ENCODE measurements at places on chromosomes 5 and 9.
A peak's percentile ranks its signal among the peaks of the same experiment; 100 is the strongest.

GRCh38 chr9:90523958-90524357, 118.7 kb downstream of the DIRAS2 start:
- no peak for DNase-seq

- no peak for DNase-seq
Measured at GRCh38 chr9:128729766-128730517, 6.0 kb upstream of the ZDHHC12 start.

DNA sequence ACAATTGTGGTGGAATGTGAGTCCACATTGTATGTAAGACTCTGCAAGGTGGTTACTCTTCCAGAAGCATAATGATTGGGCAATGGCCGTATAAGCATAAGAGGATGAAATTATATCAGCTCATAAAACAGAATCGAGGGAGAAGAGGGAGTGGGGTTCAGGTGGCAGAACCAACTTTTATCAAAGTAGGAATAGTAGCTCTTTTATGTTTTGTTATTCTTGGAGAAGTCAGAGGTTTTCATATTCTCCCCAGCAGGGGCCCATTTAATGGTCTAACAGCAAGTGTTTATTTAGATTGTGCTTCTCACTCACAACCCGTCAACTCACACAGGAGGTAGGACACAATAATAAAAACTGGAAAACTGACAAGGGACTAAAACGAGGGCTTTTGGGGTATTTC, 291.3 kb upstream of the CD180 start:
- no peak for DNase-seq

- no peak for DNase-seq
Measured at GRCh38 chr5:135671052-135671705, 92.4 kb upstream of the CXCL14 start.

GRCh38 chr5:60493372-60493771, 206.6 kb downstream of the DEPDC1B start:
- DNase-seq: no peak

GRCh38 chr9:34379334-34380033, 2.8 kb upstream of the MYORG start:
- DNase-seq: peak; percentile 77

DNA sequence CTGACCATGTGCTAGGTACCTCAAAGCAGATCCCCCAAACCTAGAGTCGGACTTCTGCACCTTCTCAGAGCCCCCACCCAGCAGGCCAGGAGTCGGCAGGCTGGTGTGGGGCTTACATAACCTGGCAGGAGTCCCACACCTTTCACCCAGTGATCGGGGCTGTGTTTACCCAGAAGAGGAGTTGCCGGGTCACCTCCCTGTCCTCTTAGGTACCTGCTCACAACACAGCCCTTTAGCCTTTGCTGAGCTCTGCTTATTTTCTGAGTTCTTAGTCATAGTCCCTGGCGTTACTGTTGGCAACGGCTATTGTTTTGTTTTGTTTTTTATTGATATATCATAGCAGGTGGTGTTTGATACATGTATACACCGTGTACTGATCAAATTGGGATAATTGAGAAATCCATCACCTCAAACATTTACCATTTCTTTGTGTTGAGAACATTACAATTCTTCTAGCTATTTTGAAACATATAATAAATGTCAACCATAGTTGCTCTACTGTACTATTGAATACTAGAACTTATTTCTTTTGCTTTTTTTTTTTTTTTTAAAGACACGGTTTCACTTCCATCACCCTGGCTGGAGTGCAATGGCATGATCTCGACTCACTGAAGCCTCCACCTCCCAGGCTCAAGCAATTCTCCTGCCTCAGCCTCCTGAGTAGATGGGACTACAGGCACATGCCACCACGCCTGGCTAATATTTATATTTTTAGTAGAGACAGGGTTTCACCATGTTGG, 10.4 kb upstream of the EEIG1 start:
- DNase-seq: no peak

DNA sequence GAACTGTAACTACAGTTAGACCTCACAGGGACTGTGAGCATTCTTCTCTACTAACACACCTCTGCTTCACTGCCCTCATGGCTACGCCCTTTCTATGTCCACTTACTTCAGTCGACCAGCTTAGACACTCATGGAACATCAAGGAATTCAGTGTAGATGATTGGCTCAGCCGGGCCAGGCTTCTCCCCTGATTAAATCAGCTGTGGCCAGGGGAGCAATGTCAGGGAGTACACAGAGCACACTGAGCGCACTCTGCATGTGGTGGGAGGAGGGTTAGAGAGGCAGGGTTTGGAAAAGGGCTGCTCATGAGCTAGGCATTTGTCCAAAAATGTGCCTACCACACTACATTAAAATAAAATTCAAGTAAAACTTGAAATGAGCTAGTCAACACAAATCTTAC, 400.5 kb downstream of the ARRDC3 start:
- DNase-seq: no peak

DNA sequence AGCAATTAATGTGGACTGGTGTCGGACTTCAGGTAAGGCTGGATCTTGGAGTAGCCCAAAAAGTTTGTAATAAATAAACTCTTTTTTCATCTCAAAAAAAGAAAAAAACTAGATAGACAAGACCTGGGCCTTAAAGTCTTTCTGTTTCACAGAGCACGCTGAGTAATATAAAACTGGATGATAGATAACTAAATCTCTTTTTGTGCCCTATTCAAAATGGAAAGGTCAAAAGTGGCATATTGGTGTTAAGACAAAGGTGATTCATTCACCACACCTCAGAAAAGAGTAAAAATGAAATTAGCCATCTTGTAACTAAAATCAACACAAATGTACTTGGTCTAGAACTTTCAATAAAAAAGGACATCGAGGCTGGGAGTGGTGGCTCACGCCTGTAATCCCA, 30.3 kb upstream of the RFK start:
- DNase-seq: no peak

DNA sequence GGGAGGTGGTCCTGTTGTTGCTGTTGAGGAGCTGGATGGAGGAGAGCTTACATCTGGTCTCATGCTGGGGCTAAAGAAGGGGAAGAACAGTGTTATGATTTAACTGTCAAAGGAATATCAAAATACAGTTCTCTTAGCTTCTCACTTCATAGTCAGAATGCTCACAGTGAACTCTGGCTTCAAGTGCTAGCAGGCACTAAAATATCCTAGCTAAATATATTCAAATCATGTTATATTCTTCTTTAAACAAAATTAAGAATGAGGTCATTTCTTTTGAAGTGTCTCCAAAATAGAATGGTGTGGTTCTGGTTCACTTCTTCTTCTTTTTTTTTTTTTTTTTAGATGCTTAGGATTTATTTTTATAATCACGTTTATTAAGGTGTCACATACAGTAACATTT, 89.4 kb downstream of the NR3C1 start:
- DNase-seq: no peak

Data from HCT116 (cell line).